Adipocyte (in vitro differentiated cells): ENCODE measurements at places on chromosomes 3 and 15.

DNA sequence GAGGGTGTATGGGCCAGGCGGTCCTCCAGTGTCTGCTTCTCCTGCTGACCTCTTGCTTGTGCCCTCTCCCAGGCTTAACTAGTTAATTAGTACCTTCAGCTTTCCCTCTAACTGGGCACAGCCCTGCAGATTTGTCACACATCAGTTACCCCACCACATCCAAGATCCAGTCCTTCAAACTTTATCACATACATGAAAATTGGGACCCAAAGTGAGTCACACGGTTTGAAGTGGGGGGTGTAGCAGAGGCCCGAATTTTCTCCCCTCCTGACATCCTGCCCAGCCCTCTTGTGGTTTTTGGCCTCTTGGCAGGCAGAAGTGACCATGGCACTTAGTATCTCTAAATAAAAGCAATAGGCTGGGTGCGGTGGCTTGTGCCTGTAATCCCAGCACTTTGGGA, 3.9 kb downstream of the MAPKAPK3 start:
- no peak for DNase-seq

- DNase-seq, result no peak
These were observed 148.6 kb downstream of the CACNA2D3 start for GRCh38 chr3:54270816-54271526.

GRCh38 chr15:29883126-29883525, 60.9 kb upstream of the TJP1 start:
- peak; percentile 75 for DNase-seq

GRCh38 chr3:184531626-184532280, 29.8 kb upstream of the EPHB3 start:
- no peak for DNase-seq

DNA sequence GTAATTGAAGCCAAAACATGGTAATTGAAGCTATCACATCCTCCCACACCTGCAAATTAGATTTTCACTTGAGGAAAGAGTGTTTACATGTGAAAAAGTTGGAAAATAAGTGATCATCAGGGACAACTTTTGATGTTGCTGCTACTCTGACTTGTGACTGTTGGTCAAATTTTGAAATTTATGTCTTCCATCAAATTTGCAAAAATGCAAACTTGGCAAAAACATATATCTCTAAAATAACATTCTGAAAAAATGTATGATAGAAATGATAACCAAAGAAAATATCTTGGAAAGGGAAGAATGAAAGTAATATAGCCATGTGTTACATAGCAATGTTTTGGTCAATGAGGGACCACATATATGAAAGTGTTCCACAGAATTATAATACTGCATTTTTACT, 703.9 kb upstream of the SEMA6D start:
- DNase-seq, result no peak

- DNase-seq, result no peak
These were observed 146.2 kb upstream of the DPH6 start for GRCh38 chr15:35691891-35692867.
